CD4-positive, CD25-positive, alpha-beta regulatory T cell (primary cell): ENCODE measurements at places on chromosomes 3 and 15.

DNA sequence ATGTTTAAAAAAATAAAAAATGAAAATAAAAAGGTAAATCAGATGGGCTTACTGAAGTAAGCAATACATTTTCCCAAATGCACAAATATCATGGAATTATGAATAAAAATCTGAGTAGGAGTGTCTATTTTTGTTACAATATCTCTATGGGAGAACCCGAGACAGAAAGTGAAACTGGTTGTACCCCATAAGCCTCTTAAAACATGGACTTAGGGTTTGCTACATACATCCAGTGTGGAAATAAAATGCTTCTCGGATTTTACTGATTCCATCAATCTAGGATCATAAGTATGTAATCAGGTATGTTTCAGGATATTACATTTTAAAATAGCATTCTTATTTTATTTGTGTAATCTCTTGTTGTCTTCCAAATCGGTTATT lies 177.8 kb upstream of the CDIN1 start:
- H3K36me3 ChIP-seq: no peaks in the 10 kb centered on the region
- no peak overlapping the region for H3K27ac ChIP-seq
- DNase-seq: no peak

DNA sequence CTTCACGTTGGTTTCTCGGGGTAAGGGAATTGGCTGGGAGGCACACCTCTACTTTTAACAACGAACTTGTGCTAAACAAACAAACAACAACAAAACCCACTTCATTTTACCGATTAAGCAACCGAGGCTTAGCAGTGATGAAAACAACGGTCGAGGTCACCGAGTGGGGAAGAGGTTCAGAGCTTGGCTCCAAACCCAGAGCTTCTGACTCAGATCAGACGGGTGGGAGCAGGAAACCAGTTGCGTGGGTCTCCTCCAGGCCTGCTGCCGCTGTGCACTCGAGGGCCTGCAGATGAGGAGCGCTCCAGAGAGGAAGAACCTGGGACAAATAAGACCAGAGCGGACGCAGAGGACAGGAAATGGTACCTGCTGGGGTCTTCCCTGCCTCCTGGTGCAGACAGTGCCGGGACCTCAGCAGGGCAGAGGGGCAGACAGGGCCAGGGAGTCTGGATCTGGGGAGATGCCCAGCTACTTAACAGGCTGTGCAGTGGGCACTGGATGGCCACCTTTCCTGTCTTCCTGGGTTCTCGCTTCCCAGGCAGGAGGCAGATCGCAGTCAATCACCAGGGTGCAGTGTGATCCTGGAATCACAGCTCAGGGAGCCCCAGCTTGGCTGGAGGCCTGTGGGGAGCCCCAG lies 99.0 kb upstream of the MEF2A start:
- H3K4me1 ChIP-seq: no peaks in the 10 kb centered on the region
- no peak overlapping the region for H3K27ac ChIP-seq
- DNase-seq: no peak
- H3K36me3 ChIP-seq: no peaks in the 10 kb centered on the region
- H3K27me3 ChIP-seq: no peaks in the 10 kb centered on the region
- H3K4me3 ChIP-seq: no peak overlapping the region

DNA sequence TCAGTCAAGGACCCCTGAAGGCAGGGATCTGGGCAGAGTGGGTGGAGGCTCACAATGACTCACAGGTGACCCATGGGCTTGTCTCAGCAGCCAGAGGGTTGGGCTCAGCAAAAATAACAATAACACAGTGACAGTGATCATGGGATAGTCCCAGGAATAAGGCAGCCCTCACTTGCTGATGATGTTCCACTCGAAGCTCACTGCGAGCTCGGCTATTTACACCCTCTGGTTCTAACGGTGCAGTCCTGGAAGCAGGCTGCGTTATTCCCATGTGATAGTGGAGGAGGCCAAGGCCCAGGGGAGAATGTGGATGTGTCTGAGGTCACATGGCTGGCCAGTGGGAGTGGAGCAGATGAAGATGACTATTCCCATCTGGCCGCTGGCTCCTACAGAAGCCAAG lies 16.2 kb downstream of the CCDC33 start:
- DNase-seq: no peak
- H3K27ac ChIP-seq: no peak overlapping the region
- no peaks in the 10 kb centered on the region for H3K27me3 ChIP-seq
- H3K4me1 ChIP-seq: no peaks in the 10 kb centered on the region

GRCh38 chr3:183775781-183776180 lies 49.6 kb downstream of the MAP6D1 start:
- no peak overlapping the region for H3K4me3 ChIP-seq
- H3K4me1 ChIP-seq: no peaks in the 10 kb centered on the region
- no peaks in the 10 kb centered on the region for H3K27me3 ChIP-seq
- no peak overlapping the region for H3K27ac ChIP-seq
- peaks cover 72% of the 10 kb centered on the region for H3K36me3 ChIP-seq

DNA sequence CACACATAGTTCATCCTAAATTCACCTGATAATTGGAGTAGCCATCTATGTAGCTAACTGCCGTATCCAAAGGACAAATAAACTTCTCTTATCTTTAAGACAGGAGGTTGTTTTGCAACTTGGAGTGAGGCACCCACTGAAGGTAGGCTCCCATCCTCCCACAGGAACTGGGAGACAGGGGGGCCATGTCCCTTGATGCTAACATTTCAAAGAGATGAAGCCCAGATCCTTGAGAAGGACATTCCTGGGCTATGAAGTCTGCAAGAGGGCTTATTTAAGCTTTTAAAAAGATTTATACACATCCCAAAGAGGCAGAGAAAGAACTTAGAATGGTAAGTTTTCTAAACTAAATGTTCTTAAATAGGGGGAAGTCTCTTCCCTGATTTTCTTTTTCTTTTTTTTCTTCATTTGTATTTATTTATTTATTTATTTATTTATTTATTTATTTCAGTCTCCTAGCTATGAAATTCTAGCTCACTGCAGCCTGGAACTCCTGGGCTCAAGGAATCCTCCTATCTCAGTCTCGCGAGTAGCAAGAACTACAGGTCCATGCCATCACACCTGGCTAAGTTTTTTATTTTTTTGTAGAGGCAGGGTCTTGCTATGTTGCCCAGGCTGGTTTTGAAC lies 12.8 kb upstream of the MOBP start:
- no peaks in the 10 kb centered on the region for H3K4me1 ChIP-seq
- DNase-seq: no peak
- no peaks in the 10 kb centered on the region for H3K36me3 ChIP-seq
- H3K4me3 ChIP-seq: no peak overlapping the region
- no peak overlapping the region for H3K27ac ChIP-seq

GRCh38 chr3:147758771-147759170 lies 349.6 kb downstream of the ZIC1 start:
- no peak for DNase-seq
- no peaks in the 10 kb centered on the region for H3K27me3 ChIP-seq
- no peak overlapping the region for H3K4me3 ChIP-seq
- no peak overlapping the region for H3K27ac ChIP-seq
- no peaks in the 10 kb centered on the region for H3K4me1 ChIP-seq

- H3K27ac ChIP-seq: peak overlapping the region; percentile 83
- no peaks in the 10 kb centered on the region for H3K36me3 ChIP-seq
- peak overlapping the region; percentile 53 for H3K4me3 ChIP-seq
- DNase-seq: peak; percentile 78
- H3K27me3 ChIP-seq: no peaks in the 10 kb centered on the region
These were observed 7.1 kb downstream of the CELSR3 start for GRCh38 chr3:48655606-48656005.
